Vein endothelial cell (primary cell): ENCODE measurements at places on chromosomes 12 and 14. TPM values are rescaled to one million over a fixed set of nuclear protein-coding genes. Genes with fewer than 3 reads are reported as not detected.

Gene CORO1C
- 208 and 214 TPM in 2 replicates for total RNA-seq

Gene PLEKHD1
- total RNA-seq: not detected in 2 replicates

Gene ENO2
- 3.1 and 5.6 TPM in 2 replicates for total RNA-seq

Gene BDKRB2
- total RNA-seq: under 0.01 and 0.38 TPM in 2 replicates

Gene MLH3
- 15.7 and 19.5 TPM in 2 replicates for total RNA-seq

Gene EIF5
- 159 and 217 TPM in 2 replicates for total RNA-seq
